ENCODE measurements at places on chromosomes 6 and 20.

DNA sequence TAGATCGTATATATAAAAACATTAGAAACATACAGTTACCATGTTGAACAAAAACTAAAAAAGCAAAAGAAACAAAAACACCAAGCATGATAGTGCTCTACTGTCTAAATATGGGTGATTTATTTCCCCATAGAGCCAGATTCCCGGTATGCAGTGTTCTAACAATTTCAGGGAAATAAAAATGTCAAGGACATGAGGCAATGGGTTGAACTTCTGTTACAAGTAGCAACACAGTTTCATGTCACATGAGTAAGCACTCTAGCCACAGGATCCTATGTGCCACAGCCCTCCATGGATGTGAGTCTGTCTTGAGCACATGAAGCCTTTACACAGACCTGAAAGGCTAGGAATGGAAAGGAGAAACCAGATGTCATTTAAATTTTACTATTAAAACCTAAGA, 96.0 kb downstream of the MAP3K5 start:
- no peak for DNase-seq

- DNase-seq, result no peak
Measured at GRCh38 chr6:128139519-128139918, 238.7 kb upstream of the THEMIS start.

GRCh38 chr6:137666202-137666774, 172.1 kb upstream of the OLIG3 start:
- DNase-seq, result no peak

DNA sequence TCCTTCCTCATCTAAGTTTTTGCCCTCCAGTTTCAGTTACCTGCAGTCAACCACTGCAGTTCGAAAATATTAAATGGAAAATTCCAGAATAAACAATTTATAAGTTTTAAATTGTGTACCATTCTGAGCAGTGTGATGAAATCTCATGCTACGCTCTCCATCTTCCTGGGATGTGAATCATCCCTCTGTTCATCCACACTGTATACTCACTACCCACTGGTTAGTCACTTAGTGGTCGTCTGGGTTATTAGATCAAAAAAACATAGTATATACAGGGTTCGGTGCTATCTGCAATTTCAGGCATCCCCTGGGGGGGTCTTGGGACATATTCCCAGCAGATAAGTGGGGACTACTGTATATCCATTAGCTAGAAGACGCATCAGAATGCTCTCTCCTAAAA, 151.9 kb upstream of the SLC22A16 start:
- no peak for DNase-seq

DNA sequence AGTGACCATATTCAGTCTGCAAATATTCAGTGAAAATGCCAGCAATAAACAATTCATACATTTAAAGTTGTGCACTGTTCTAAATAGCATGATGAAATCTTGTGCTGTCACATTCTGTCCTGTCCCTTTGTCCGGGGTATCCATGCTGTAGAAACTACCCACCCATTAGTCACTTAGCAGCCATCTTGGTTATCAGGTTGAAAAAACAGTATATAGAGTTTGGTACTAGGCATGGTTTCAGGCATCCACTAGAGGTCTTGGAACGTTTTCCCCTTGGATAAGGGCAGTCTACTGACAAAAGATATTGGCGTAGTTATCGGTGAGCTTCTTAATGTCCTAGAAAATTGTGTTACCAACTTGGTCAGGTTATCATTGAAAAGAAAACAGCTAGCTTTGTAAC, 12.3 kb upstream of the MAP3K7 start:
- no peak for DNase-seq

GRCh38 chr6:1931817-1932216, 313.6 kb downstream of the GMDS start:
- no peak for DNase-seq

DNA sequence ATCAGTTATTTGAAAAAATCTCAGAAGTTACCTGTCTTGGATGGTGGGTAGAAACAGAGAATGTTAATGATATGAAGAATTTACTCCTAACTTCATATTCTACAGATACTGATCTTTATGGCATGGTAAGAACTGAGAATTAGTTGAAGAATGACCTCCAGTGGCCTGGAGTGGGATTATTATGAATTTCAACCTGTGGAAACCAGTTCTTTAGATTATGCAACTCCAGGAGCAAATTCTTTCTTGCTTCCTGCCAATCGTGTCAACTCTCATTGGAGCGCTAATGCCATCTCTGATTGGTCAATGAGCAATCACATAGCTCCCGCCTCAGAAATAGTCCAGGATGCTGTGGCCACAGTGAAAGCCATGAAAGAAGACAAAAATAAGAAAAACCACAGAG, 40.6 kb downstream of the LYRM2 start:
- DNase-seq, result no peak

DNA sequence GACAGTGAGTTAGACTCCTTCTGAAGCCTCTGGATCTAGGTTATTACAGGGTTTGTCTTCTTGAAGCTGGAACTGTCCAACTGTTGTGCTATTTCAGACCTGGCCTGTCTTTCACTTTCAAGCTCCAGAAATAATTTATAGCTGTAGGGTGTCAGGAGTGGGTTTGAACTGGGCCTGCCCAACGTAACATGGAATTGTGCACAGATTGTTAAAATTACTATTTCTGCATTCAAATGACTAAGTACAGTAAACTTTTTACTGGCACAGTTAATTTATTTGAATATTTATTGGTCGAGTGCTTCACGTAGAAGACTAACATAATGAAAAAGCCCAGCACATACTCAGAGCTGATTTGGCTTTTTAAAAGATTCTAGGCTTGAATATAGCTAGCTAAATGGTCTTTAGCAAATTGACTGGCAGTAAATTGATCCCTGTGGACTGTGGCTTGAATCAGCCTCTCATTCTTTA, 74.3 kb downstream of the ARID1B start:
- no peak for DNase-seq

GRCh38 chr6:3408665-3409064, 48.2 kb downstream of the SLC22A23 start:
- DNase-seq, result peak; percentile 94

- no peak for DNase-seq
Measured at GRCh38 chr6:148392671-148393070, 50.0 kb downstream of the SASH1 start.

- peak; percentile 22 for DNase-seq
Measured at GRCh38 chr6:89948876-89949275, 54.6 kb downstream of the GJA10 start.

GRCh38 chr20:4411744-4412143, 310.0 kb upstream of the PRND start:
- DNase-seq, result no peak

GRCh38 chr6:12112540-12113189, 100.6 kb downstream of the HIVEP1 start:
- no peak for DNase-seq

DNA sequence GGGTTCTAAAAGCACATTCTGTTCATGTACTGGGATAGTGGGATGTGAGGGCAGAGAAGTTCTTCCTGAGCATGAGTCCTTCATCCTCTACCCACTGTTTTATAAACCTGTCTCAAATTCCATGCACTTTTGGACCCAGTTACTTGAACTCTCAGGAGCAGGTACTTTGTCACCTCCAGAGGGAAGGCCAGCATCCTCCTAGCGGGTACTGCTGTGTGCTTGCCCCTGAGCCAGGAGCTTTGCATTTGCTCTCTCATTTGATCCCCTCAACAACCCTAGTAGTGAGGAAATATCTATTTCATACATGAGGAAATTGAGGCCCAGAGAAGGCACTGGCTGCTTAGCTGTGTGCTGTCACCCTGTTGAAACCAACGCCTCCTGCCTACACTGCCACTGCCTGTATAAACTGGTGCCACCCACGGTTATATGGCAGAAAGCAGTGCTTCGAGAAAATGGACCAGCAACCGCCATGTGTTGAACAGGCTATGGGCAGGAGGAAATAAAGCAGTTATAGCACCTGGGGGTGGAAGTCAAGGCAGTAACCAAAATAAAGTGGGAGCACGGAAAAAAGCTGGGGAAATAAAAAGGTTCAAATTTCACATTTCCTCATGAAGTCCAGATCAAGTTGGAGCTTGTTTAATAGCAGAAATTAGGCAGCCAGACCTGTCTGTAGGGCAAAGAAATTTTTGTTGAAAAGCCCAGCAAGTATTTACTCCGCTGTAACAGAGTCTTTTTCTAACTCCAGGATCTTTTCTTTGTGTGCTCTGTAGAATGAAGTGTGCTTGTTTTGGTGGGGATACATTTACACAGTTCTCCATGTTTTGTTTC, 38.0 kb downstream of the KLHL31 start:
- DNase-seq, result no peak

DNA sequence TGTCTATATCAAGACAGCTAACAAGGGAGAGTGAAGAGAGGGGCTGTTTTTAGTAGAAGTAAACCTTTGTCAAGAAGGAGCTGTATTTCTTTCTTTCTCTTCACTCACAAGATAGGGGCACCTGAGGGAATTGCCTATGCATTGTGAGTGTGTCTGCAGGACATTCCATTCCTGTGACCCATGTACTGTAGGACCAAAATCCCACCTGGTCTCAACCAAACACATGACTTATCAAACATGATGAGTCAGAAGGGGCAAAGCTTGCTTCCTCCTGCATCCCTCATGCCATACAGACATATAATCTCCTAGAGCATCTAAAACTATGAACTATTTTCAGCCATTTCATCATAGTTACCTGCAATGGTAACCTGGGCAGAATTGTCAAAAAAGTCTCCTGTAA, 21.8 kb downstream of the PKHD1 start:
- peak; percentile 75 for DNase-seq

GRCh38 chr6:16947375-16948015, 154.4 kb upstream of the STMND1 start:
- DNase-seq, result peak; percentile 63

GRCh38 chr6:35532126-35532525, 19.4 kb upstream of the TULP1 start:
- no peak for DNase-seq

DNA sequence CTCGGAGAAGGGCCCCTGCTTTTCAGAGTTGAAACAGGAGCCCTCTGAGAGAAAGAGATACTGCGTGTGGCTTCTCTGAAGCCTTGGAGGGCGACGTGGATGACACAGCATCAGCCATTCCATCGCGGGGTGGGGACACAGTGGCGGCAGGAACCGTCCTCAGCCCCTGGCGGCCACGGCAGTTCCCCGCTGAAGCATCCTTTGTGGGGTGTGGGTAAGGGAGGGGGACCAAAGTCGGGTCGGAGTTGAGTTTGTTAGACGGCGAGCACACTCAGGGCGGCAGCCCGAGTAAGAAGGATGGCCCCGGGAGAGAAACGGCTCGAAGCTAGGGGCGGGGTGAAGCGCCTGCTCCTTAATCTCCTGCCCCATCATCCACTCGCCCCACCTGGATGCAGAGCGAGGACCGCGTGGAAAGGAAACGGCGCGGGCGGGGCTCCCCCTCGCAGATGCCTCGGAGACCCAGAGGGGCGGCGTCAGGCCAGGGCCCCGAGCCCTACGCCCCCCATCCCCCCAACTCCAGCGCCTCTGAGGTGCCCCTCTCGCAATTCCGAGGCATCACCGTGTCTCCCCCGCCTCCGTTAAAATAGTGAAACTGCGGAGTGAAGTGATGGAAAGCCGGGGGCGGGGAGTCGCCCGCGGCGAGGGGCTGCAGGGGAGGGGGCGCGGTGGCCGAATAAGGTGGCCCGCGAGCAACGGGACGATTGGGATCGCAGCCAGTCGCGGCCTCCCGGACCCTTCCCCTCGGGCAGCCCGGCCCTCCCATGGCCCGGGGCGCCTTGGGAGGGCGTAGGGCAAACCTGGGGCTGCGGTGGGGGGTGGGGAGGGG, 796 bp upstream of the RREB1 start:
- no peak for DNase-seq

DNA sequence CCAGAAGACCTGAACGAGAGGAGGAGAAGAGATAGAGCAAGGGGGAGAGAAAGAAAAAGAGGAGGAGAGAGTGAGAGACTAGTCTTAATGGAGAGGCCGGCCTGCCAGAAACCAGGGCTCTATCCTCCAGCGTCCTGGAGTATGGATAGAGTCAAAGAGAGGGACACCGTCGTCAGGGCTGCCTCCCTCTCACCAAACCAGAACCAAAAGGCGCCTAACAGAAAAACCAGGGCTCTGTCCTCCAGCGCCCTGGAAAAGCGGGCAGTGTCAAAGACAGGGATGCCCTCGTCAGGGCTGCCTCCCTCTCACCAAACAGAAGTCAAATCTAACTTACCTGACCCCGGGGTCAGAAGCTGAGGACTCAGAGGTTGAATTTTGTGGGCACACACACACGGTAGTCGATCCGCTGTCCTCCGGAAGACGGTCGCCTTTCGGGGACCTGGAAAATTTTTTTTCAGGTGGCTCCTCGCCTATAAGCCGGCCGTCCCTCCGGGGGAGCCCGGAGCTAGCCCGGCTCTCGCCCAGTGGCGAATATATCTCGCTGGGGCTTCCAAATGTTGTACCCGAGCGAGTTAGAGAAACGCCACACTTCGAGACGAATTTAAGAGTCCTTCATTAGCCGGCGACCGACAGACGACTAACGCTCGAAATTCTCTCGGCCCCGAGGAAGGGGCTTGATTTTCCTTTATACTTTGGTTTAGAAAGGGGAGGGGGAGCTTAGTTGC, 148.2 kb downstream of the TRIM27 start:
- no peak for DNase-seq

DNA sequence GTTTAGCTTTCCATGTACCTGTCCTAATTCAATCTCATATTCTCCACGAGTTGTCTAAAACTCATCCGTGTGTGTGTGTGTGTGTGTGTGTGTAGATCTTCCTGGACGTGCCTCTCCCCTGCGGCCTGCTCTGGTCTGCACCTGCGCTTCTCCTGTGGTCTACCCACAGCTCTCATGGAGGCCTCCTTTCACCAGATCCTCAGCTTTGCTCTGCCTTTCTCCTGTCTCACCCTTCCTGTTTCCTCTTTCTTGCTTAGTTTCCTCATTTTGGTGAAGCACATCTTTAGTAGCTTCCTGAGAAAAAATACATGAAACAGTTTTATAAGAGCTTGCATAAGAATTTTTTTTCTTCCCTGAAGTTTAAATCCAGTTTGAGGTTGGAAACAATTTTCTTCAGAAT, 18.1 kb downstream of the SLX4IP start:
- no peak for DNase-seq

DNA sequence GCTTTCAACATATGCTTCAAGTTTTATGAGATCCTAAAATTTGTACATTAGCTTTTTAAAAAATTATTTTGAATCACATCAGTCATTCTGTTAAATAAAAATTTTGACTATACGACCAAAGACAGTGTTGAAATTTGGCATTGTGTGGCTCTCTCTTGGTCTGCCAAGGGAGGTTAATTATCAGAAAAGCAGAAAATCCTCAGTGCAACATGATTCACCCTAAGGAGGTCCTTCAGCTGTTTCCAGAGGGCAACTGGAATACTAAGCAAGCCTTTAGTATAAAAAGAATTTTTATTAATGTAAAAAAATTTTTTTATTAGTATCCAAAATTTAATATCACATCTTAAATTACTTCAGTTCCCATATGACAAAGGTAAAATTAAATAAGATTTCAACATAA, 23.1 kb upstream of the TMEM244 start:
- no peak for DNase-seq

GRCh38 chr20:50249447-50250388, 59.1 kb downstream of the CEBPB start:
- DNase-seq, result no peak
